K562 (cell line): ENCODE measurements at places on chromosomes 1 and 21. TPM values are rescaled to one million over a fixed set of nuclear protein-coding genes. Genes with fewer than 3 reads are reported as not detected.
A peak's percentile ranks its signal among the peaks of the same experiment; 100 is the strongest.

GRCh38 chr1:226001963-226002666 is 3.0 kb upstream of the SDE2 start:
- H3K4me3 ChIP-seq = no peak overlapping the region
- H3K4me1 ChIP-seq = peaks cover 59% of the 10 kb centered on the region
- no peaks in the 10 kb centered on the region for H3K27me3 ChIP-seq

Gene PLA2G2C
- total RNA-seq = 0.13 and 0.29 TPM in 2 replicates

DNA sequence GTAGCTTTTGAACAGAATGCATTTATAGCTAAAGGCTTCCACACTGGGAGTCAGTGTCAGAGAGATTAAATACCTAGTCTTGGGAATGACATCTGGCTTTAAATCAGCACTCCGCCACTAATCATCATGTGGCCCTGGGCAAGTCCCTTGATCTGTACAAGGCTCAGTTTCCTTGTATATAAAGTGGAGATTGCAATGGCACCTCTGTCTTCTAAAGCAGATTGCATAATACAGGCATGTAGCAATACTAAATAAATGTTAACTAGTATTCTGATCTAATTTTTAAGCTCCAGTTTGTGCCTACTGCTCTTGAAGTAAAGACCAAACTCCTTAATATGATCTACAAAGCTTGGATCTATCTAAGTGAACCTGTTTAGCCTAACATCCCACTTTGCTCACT is 249.4 kb downstream of the PLPP3 start:
- H3K27ac ChIP-seq = no peak overlapping the region
- H3K4me3 ChIP-seq = no peak overlapping the region
- H3K27me3 ChIP-seq = no peaks in the 10 kb centered on the region
- no peak for DNase-seq

- no peaks in the 10 kb centered on the region; the same call in 2 of the 3 replicates for H3K4me1 ChIP-seq
- H3K27me3 ChIP-seq = 0 out of 2 replicates have a peak, but pooled peaks cover 4% of the 10 kb centered on the region
- no peak overlapping the region for H3K27ac ChIP-seq
- no peak for DNase-seq
- no peaks in the 10 kb centered on the region for H3K36me3 ChIP-seq
- H3K4me3 ChIP-seq = no peak overlapping the region
These were observed 114.3 kb downstream of the TGFB2 start for GRCh38 chr1:218459450-218459849.

Gene CR1L
- total RNA-seq = 30.0 and 33.7 TPM in 2 replicates

GRCh38 chr1:23836037-23836436 is 10.8 kb upstream of the HMGCL start:
- H3K4me3 ChIP-seq = no peak overlapping the region
- no peak overlapping the region for H3K27ac ChIP-seq
- no peak for DNase-seq
- H3K36me3 ChIP-seq = no peaks in the 10 kb centered on the region

Gene PCSK9
- total RNA-seq = 58.6 and 66.9 TPM in 2 replicates

DNA sequence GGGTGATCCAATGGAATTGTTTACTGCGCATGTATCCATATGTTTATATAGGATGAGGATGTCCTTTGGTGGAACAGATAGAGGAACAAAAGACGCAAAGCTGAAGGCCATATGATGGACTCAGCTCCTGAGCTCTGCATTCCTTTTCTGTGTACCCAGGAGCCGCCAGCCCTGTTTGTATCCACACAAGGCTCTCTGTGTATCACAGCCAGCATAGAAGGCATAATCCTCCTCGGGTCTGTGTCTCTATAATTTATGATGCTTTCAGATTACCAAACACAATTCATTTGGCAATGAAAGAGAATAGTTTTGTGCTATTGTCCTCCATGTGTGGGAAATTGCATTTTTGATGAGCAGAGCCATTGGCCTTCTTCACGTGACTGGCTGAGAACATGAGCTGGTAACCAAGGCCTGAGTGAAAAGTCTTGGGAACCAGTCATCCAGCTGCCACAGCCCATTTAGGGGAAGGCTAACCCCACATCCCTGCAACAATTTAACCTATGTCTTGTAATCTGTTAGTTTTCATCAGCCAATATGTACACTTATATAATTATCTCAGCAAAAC is 119.2 kb downstream of the PBX1 start:
- H3K27me3 ChIP-seq = no peaks in the 10 kb centered on the region
- H3K36me3 ChIP-seq = no peaks in the 10 kb centered on the region
- H3K4me1 ChIP-seq = no peaks in the 10 kb centered on the region
- no peak for DNase-seq

Gene AMY1C
- not detected in 2 replicates for total RNA-seq

Gene NPR1
- total RNA-seq = 0.04 and 0.16 TPM in 2 replicates

DNA sequence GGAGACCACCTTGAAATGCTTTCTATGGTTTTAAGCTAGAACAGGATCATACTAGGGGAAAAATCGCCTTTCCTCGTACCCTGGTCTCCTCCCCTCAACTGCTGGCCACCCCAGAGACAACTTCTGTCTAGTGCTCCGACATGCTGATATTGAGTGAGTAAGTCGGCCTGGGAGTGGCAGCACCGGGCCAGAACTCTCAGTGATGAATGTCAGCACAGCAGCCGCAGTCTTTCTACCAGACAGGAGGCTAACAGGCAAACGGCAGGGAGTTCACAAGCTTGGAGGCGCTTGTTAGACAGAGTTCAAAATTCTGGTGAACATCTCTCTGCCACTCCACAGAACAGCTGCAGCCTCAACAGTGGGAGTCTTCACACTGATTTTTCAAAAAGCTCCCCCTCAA is 716.9 kb downstream of the ADGRL2 start:
- no peaks in the 10 kb centered on the region for H3K4me1 ChIP-seq
- DNase-seq = no peak
- no peaks in the 10 kb centered on the region for H3K27me3 ChIP-seq
- no peaks in the 10 kb centered on the region for H3K36me3 ChIP-seq
- no peak overlapping the region for H3K27ac ChIP-seq

Gene ATP6V0B
- 279 and 286 TPM in 2 replicates for total RNA-seq

GRCh38 chr1:27858072-27858948 is 14.0 kb upstream of the THEMIS2 start:
- H3K36me3 ChIP-seq = no peaks in the 10 kb centered on the region
- H3K4me3 ChIP-seq = no peak overlapping the region
- H3K4me1 ChIP-seq = peaks cover 23% of the 10 kb centered on the region
- H3K27me3 ChIP-seq = no peaks in the 10 kb centered on the region
- DNase-seq = peak; percentile 90
- no peak overlapping the region for H3K27ac ChIP-seq

Gene CD5L
- total RNA-seq = not detected in 2 replicates

DNA sequence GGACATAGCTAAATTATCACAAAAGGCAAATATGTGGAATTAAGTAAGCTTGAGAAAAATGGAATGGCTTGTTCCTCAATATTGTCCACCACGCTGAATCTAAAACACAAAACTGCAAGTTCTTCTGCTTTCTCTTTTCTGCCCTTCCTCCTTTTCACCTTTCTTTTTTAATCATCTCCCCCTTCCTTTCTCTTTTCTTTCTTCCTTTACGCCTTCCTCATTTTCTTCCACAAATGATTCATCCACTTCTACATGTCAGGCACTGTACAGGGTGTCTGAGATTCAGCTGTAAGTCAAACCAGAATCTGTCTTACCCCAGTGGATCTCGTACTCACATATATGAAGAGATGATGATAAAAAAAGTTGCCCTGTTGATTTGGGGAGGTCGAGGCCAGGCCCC is 1182.5 kb downstream of the MRPL39 start:
- H3K36me3 ChIP-seq = no peaks in the 10 kb centered on the region
- no peak for DNase-seq
- no peaks in the 10 kb centered on the region for H3K4me1 ChIP-seq
- H3K27me3 ChIP-seq = no peaks in the 10 kb centered on the region
- H3K4me3 ChIP-seq = no peak overlapping the region

Gene AGRN
- total RNA-seq = 89.7 and 111 TPM in 2 replicates

Gene CYP4A11
- total RNA-seq = 0.42 TPM in 1 of 2 replicates, not detected in the other

Gene C1QA
- total RNA-seq = 0.71 and 0.94 TPM in 2 replicates

GRCh38 chr21:39319251-39319756 is 5.9 kb upstream of the BRWD1 start:
- H3K4me1 ChIP-seq = peaks cover 27% of the 10 kb centered on the region
- H3K27ac ChIP-seq = peak overlapping the region; percentile 63
- no peak for DNase-seq
- no peak overlapping the region for H3K4me3 ChIP-seq
- H3K27me3 ChIP-seq = no peaks in the 10 kb centered on the region

DNA sequence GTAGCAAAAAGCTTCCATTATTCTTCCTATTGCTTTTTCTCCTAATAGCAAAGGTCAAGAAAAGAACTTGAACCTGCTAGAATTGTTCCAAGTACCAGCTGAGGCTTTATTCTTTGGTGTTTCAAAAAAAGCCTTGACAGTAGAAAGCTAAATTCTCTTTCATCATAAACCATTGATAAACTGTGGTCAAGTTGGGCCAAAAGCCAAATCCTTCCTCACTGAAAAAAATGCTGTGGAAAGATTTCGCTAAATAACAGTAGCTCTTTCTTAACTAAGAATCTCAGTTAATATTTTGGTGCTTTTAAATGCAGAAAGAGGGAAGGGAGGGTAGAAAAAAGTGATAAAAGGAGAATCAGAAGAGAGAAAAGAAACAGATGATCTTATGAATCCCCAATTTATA is 14.0 kb upstream of the JAM2 start:
- H3K4me1 ChIP-seq = no peaks in the 10 kb centered on the region
- no peak overlapping the region for H3K4me3 ChIP-seq
- H3K27ac ChIP-seq = no peak overlapping the region
- DNase-seq = no peak
- no peaks in the 10 kb centered on the region for H3K36me3 ChIP-seq
